ENCODE measurements at places on chromosomes 6 and 20.

GRCh38 chr6:57294862-57295445, 22.5 kb upstream of the PRIM2 start:
- DNase-seq, result no peak

DNA sequence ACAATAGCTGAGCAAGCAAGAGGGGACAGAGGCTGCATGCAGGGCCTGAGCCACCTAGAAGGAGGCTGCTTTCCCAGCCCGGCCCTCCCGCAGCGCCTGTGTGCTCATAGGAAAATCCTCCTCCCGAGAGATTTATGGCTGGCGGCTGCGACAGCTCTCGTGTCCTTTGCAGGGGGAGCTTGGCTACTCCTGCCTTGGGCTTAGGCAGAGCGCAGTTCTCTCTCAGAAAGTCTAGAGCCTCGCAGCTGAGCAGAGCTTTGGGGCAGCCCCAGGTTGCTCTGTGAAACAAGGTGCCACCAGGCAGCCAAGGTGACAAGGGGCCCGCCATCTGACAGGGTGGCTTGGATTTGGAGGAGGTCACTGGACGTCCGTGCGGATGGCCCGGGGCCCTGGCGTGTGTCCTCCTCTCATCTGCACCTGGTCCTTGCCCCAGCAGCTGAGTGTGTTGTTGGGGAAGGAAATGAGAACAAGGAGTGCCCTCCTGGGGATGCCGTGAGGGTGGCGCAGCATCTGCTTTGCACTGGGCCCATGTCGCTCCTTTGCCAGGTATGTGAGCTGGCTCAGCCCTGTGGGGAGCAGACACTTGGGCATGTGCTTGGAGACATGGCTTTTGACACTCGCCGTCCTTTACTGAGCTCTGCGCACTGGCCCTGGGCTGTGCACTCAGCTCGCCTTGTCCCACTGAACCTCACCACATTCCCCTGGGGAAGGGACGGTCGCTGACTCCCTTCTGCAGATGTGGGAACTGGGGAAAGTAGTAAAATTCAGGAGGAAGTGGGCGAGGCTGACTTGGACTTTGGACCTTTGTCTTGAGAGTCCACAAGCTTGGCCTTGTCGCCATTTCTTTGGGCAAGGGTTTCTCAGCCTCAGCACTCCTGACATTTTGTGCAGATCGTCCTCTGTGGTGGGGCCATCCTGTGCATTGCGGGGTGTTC, 41.9 kb downstream of the EDN3 start:
- DNase-seq, result no peak

- DNase-seq, result no peak
These were observed 24.1 kb upstream of the RPS6KA2 start for GRCh38 chr6:166650824-166651807.

DNA sequence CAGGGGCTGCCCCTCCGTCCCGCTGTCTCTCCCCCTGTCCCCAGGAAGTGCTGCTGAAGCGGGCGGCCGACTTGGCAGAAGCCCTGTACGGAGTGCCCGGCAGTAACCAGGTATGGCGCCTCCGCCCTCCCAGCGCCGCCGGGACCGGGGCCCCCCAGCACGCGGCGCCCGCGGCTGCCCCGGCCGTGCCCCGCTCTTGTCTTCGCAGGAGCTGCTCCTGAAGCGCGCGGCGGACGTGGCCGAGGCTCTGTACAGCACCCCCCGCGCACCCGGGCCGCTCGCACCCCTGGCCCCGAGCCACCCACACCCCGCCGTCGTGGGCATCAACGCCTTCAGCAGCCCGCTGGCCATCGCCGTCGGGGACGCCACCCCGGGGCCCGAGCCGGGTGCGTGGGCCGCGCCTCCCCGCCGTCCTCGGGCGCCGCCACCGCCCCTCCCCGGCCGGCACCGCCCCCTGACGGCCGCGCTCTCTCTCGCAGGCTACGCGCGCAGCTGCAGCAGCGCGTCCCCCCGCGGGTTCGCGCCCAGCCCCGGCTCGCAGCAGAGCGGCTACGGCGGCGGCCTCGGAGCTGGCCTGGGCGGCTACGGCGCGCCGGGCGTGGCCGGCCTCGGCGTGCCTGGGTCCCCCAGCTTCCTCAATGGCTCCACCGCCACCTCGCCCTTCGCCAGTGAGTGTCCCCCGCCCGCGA, 48.4 kb downstream of the CPXM1 start:
- peak; percentile 42 for DNase-seq

- DNase-seq, result no peak
These were observed 73.8 kb upstream of the CD2AP start for GRCh38 chr6:47403801-47404200.

DNA sequence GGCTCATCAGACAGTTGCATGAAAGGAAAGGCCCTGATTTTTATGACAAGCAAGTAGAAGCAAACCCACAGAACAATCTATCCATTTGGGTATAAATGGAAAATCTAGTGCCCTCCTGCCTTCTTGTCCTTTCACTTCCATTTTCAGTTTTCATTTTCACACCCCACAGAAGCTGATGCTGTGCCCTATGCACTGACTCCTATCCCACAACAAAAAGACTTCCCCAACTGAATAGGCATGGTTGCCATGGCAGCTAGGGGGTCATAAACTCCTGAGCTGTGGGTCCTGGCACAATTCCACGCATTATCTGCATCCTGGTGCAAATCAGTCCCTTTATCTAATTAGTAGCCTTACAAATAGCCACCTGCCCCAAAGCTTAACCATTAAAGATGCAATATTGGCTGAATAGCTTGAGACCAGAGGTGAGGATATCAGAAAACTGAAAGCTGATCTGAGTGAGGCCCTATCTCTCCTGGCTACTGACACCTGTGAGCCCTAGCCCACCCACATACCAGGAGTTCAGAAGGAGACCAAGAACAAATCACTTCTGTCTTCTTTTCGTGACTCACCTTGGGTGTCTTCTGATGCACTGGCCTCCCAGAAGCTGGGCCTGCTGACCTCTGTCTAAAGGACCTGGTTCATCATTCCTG, 34.9 kb upstream of the HEY2 start:
- no peak for DNase-seq

DNA sequence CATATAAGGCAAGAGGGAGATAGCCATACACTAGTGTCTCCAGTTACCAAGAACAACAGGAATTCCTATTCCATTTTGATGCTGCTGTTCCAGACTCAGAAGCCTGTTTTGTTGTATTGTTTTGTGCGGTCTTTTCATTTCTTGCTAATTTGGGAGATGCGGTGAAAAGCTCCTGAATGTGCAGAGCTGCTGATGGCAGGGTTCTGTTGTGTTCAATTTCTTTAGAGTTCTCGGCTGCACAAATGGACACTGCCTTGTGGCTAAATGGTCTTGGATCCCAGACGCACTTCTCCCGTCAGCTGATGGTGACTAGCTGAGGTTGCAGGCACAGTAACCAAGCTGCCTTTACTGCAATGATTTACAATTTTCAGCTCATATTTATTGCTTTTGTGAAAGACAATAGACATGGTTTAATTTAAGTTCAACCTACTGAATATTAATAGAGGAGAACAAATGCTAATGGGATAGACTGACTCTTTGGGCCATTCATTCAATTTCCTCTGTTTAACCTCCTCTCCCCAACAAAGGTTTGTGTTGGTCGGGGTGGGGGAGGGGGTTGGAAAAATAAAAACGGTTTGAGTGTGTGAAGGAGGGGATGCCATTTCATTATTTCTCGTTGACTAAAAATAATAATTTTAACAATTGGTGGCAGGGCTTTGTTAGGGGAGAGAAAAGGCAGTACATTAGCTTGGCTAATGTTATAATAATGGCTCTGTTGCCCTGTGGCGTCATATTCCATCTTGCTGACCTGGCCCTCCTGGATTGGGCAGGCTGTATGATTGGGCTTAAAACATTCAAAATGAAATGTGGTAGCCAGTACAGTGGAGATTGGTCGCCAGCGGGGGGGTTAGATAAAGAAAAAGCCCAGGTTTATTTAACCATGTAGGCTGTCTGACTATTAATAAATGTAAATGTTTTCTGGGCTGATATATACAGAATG, 159.5 kb downstream of the JARID2 start:
- no peak for DNase-seq

DNA sequence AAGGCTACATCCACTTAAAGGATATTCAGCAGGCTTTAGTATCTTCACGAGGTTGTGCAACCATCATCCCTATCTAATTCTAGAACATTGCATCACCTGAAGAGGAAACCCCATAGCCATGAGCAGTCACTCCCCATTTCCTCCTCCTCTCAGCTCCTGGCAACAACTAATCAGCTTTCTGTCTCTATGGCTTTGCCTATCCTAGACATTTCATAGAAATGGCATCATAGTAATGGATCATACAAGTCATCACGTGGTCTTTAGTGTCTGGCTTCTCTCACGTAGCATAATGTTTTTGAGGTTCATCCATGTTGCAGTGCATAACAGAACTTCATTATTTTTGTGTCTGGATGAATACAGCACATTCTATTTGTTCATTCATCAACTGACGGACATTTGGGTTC, 20.5 kb downstream of the SNAI1 start:
- no peak for DNase-seq

DNA sequence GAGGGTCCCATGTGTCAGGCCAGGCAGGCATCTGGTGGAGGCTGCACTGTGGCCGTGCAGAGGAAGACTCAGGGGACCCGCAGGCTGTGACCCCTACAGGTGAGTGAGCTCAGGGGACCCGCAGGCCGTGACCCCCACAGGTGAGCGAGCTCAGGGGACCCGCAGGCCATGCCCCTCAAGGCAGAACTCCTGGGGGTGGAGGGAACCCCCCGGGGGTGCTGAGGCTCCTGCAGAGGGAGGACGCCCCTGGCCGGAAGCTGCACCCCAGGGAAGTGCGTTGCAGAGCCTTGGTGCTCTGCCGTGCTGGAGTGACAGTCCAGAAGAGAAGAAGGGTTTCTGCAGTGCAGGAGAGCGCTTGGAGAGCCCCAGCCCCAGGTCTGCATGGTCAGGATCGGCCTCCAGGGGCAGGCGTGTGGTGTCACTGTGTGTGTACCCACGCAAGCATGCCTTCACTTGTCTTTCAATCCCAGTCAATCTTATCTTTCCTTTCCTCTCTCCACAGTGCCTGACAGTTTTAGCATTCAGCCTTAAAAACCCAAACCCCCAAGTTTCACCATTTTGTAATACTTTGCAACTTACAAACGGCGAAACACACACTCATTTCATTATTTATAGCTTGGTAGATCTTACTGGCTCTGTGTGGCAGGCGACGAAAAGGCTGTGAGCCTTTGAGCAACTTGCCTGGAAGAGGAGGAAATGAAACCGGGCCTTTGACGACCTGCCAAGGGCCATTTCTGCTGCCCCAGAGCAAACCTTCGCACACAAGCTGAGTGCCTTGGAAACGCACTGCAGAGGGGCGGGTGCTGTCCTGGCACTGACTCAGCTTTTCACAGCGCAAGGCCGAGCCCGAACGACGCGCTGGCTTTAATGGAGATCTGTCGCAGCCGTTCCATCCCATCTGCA, 101.4 kb upstream of the AGPAT4 start:
- no peak for DNase-seq

GRCh38 chr6:117487821-117488220, 5.3 kb downstream of the DCBLD1 start:
- DNase-seq, result no peak

- DNase-seq, result no peak
These were observed 28.7 kb downstream of the MYB start for GRCh38 chr6:135209803-135210202.

GRCh38 chr6:44645276-44645675, 257.8 kb downstream of the CDC5L start:
- DNase-seq, result no peak

GRCh38 chr6:170092826-170093225, 198.1 kb downstream of the DLL1 start:
- no peak for DNase-seq

DNA sequence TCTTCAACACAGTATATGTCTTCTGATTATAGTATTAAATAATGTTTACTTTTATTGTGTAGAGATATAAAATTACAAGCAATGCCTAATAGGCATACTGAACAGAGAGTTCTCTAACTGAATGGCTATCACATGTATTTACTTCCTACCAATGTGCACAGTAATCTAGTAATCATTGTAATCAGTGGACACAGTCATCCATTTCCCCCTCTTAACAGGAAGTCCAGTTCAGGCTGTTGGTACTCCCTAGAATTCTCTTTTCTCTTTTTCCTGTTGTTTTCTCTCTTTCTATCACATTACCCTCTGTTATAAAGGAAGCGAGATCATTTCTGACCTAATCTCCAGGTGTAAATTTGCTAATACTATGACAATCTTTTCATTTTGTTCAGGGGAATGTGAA, 172.5 kb downstream of the HTR1B start:
- no peak for DNase-seq

GRCh38 chr6:77106992-77107391, 356.3 kb downstream of the HTR1B start:
- DNase-seq, result no peak

- DNase-seq, result no peak
These were observed 23.2 kb downstream of the TRERF1 start for GRCh38 chr6:42428326-42429041.

DNA sequence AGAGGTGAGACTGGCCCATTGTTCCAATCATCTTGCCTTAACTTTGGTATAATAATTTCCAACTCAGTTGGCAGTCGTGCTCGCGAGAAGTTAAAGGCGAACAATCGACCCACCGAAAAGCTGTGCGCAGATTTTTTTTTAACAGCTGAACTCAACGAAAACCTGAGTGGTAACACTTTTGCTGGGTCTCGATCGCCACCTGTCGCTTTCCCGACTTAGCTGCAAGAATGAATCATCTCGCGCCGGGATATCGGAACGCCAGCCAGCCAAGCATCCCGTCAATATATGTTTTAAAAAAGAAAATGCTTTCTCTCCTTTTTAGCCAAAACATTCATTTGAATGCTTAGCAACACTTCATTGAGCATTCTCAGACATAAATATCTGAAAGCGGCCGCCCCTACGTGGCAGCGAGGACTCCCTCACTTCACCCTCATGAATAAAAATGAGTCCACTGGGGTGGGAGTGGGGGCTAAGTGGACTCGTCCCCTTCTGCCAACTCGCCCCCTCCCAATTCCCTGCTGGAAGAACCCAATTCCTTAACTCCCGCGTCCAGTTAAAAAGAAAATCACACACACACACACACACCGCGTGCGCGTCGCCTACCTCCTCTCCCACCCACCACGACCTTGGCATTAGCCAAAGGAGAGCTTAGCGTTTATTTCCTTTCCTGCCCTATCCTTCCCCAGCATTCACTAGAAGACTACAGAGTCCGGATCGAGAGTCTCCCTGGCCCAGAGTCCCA, 1.5 kb downstream of the COL12A1 start:
- no peak for DNase-seq

DNA sequence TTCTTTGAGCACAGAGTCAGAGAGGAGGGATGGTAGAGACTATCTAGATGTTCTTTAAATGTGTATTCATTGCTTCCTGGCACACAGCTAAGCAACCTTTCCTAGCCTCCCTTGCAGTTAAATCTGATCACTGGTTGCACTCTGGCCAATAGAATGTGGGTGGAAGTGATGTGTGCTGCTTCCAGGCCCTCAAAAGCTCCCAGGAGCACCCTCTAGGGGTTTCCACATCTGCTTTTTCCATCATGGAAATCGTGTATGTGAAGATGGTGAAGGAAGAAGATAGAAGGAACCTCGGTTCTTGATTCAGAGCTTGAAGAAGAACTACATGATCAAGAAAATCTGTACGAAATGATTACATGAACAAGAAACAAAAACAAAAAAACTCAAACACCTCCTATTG, 149.8 kb upstream of the JAG1 start:
- DNase-seq, result no peak

GRCh38 chr20:23746321-23746720, 4.4 kb downstream of the CST1 start:
- DNase-seq, result no peak

All from stimulated activated CD4-positive, alpha-beta T cell treated with anti-CD3 and anti-CD28 coated beads, TNF-alpha, amount 100 ng/mL, for 1 hour (primary cell).